ENCODE measurements at places on chromosomes 6 and 20.

DNA sequence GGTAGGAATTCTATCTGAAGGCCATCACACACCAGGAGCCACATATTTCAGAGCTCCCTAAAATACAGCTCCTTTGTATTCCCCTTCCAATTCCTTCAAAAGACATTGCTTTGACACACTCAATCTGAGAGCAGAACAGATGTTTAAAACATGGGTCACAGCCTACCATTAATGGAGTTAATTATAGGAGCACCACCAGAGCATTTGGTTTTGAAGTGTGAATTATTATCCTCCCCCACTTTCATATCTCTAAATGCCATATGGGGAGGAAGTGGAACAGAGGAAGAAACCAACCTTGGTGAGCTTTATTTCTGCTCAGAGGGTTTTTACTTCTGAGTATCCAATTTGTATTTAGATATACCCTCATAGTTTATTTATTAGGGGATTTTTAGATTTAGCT is 50.7 kb upstream of the TNFRSF21 start:
- no peak for DNase-seq

- no peak for DNase-seq
Measured at GRCh38 chr6:147751232-147751631, 242.7 kb downstream of the SAMD5 start.

DNA sequence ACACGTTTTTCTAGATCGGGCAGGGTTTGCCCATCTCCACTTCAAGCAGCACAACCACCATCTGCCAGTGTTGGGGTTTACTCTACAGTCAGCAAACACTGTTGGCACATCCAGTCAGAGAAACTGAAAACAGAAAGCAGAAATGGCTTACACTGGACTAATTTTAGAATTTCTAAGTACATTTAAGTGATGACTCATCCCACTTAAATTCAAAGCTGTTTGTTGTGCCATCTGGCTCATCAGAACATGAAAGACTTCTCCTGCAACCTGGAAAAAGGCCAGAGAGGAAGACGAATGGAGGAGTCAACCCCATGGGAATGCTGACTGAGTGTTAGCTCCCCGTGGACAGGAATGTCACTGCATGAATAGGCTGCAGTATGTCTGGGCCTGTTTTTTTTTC is 21.8 kb downstream of the FAM209B start:
- peak; percentile 96 for DNase-seq

DNA sequence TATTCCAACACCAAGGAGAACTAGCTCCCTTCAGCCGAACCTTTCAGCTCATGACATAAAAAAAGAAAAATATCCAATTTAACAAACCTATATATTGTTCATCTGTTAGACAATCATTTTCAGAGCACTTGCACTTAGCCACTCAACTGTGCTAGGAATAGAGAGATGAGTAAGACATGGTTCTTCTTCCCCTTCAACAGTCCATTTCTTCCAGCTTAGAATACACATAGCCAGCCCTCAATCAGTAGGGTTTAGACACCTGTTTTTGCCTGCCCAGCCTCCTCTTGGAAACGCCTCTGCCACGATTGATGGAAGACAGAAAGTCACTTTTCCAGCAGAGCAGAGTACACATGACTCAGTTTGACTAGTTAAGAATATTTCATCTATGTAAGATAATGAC is 21.8 kb downstream of the ADNP start:
- no peak for DNase-seq

DNA sequence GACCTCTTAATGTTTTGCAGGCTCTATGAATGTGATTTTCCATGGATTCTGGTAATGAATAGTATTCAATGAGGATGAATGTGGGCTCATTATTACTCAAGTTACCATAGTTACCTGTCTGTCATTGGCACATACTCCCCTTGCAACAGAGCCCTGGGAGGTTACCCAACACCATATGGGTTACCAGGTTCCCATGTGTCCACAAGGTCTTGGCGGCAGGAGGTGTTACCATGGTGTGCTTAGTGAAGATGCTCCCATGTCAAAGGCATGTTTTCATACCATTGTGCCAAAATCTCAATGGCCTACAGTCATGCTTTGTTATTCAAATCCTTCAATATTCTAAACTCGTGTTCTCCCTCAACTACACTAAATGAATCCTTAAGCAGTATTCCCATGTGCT is 232.5 kb downstream of the HDGFL1 start:
- peak; percentile 25 for DNase-seq

DNA sequence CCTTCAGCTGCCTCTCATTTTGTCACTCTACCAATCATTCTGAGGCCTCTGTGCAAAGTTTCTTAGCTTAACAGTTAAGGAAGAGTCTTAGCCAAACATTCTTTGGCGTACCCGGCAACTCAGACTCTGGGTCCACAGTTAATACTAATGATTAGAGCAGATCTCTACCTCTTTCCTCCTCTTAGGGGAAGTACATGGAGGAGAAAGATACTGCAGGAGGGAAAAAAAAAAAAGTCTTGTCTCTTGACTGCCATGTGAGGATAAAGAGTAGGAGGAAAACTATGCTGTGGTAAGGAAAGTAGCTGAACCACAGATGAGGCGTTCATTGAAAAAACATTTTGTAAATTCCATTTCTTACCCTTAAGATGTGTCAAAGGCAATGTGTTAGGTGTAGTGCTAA is 44.0 kb upstream of the MARCKS start:
- peak; percentile 46 for DNase-seq

DNA sequence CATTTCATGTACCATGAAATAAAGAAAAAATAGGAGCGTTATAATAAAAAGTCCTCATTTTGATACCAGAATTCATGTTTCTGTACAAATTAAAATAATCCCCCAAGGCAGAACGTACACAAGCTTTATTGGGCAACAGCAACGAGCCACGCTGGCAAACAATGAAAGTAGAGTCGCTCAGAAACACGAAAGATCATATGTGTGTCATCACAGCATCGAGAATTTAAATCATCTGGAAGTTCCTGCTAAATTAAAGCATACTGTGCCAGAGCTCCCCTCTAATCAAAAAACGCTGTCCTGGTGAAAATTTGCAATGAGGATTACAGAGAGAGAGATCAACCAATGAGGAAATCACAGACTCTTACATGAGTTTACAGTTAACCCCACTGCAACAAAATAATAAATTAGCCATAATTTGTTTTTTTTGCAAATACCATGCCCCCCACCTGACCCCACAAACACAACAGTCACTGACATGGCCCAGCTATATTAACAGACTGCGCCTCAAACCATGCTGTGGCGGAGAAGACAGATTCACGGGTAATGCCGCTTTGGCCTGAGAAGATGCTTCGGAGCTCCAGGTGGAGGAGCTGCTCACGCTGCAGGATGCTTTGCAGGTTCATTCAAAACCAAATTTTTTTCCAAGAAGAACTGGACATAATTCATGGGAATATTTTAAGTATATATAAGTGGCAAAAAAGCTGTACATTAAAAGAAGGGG is 54.3 kb upstream of the NFATC2 start:
- DNase-seq = peak; percentile 81

DNA sequence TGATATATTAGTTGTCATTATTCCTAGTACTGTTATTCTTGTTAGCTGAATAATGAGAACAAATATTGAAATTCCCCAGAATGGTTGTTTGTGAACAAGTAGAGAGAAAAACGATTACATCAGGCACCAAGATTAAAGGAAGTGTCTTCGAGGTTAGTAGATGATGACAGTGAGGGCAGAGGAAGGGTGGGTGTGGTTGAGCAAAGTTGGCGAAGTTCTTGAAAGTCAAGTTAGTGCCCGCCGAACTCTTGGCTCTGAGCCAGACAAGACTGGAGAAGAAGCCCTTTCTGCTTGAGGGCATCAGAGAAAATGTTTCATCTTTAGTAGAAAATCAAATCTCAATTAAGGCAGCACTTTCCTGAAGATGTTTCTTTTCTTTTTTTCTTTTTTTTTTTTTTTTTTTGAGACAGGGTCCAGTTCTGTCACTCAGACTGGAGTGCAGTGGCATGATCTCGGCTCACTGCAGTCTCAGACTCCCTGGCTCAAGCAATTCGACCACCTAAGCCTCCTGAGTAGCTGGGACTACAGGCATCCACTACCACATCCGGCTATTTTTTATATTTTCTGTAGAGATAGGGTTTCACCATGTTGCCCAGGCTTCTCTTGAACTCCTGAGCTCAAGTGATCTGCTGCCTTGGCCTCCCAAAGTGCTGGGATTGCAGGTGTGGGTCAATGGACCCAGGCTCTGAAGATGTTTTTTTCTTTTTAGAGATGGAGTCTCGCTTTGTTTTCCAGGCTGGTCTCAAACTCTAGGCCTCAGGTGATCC is 77.1 kb downstream of the SGK1 start:
- DNase-seq = no peak

DNA sequence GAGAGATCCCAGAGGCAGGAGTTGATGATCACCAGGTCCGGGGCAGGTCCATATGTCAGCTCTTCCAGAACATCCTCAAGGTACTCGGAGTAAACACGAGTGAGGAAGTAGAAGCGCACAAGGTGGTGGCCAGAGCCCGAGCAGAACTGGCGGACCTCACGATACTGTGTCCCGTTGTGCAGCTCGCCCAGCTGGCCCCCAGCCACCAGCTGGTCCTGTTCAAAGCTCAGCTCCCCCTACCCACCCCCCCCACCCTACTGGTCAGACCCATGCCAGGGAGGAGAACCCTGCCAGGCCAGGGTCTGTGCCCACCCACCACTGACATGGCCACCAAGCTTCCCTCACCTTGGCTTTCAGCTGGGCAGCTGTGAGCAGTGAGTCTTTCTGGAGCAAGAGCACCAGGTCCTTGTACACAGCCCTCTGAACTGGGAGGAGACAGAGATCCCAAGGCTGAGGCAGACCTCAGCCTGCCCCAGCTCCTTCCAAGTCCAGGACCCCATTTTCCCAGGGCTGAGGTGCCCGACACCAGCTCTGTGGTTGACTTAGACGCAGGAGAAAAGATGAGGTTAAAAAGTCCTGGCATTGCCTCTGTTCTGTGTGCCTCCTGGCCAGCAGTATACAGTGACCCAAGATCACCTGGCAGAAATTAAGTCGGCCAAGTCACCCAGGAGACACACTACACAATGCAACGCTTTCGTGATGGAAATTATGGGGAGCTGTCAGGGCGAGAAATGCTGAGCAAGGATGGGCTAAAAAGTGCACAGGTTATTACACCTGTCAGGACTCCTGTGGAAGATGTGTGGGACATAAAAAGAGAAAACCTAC is 1.4 kb downstream of the PCED1A start:
- no peak for DNase-seq

DNA sequence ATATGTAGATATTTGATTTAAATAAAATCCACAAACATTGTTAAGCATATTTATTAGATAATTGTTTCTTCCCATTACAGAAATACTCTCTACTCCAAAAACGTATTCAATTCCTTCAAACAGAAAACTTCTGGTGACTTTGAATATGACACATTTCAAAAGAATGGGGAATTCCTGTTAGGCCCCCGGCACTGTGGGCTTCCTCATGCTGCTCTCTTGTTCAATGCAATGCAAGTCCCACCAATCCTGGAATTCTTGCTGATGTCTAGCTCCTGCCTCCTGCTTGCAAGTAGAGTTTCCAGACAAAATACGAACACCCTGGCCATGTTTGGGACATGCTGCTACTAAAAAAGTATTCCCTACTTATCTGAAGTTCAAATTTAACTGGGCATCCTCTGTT is 544.1 kb downstream of the QKI start:
- no peak for DNase-seq

GRCh38 chr6:56683882-56684281 is 41.2 kb upstream of the DST start:
- DNase-seq = peak; percentile 95

GRCh38 chr6:103002282-103002681 is 1608.8 kb downstream of the GRIK2 start:
- DNase-seq = no peak

DNA sequence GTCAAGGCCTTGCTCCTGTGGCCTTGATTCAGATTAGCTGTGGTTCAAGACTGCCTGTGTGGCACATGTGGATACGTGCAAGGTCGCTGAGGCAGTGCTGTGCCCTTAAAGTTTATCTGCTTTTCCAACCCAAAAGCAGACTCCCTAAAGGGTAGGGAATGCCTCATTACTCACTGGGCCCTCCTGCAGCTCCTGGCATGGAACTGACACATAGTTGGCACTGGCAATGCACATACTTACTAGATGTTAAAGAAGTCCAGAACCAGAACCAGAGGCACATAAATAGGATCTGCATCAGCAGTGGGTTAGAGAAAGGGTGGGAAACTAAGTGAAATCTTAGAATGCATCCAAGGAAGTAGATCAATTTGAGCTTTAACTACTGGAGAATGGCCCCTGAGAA is 90.6 kb upstream of the MLN start:
- peak; percentile 19 for DNase-seq

GRCh38 chr6:152272486-152272885 is 364.7 kb downstream of the SYNE1 start:
- DNase-seq = no peak

GRCh38 chr20:19711126-19711525 is 46.9 kb upstream of the RIN2 start:
- DNase-seq = no peak

- no peak for DNase-seq
Measured at GRCh38 chr6:116003668-116004067, 57.0 kb downstream of the FRK start.

- DNase-seq = no peak
Measured at GRCh38 chr6:35015996-35016395, 125.1 kb downstream of the TCP11 start.

DNA sequence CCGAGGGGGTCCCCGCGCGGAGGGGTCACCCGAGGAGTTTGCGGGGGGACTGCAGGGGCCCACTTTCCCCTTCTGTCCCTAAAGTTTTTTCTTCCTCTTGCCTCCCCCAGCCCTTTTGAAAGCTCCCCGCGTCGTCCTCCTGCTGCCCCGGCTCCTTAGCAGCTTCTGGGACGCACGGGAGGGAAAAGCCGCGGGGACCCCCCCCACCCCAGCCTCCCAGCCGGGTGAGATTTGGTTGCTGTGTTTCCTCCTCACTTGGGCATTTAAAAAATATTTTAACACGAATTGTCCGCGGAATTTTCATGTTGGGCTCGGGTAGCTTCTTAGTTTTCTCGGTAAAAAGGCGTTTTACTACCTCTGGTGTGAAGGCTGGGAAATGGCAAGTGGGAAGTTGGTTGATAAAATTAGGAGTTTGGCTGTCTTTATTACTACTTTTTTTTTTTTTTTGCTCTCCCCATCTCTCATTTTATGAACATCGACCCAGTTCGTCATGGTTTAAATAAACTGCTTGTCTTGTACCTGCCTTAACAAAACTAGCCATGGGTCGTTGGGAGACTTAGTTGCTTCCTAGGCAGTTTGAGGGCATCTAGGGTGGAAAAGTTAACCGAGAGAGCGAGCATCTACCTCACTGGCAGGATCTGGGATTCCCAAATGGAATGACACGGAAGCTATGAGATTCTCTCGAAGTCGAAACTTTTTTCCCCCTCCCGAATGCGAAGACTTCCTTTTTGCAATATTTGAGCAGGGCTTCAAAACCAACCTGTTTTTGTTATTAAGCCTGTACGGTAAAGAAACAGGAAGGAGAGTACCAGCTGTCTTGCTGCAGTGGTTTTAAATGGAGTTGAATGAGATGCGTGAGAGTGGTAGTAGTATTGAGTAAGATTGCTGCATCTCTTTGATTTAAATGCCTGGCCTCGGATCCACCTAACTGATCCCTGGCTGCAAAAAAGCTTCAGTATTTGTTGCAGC is 868 bp downstream of the NCOA3 start:
- DNase-seq = peak; percentile 59

DNA sequence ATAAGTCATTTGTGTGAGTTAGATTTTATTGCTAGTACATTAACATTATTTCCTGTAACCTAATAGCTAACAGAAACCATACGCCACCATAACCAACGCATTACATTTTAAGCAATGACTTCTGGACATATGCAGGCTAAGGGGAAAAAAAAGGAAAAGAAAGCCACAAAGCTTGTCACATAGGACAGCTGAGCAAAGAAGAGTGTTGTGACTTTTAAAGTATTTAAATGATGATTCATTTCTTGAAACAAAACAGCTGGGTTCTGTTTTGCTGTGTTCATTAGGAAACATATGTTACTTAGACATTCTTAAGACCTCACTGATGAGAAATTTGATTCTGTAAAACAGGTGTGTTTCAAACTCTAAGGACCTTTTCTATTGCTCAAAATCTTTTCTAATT is 171.4 kb downstream of the COL9A1 start:
- peak; percentile 2 for DNase-seq

Measured in fibroblast of gingiva (primary cell).